Activated CD4-positive, alpha-beta T cell treated with anti-CD3 and anti-CD28 coated beads for 36 hours (primary cell): ENCODE measurements at places on chromosomes 13 and 19.
A peak's percentile ranks its signal among the peaks of the same experiment; 100 is the strongest.

DNA sequence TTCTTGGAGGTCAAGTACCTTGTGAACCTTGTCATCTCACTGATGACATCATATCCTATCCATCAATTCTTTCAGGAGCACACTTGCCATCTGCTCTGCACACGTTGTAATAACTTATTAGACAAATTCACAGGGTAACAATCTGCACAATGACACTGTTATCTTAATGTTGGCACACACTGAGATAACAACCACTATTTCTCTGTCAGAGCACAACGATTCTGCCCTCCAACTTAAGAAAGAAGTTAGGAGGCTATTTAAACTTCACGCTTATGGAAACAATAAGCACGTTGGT lies 351.3 kb downstream of the DACH1 start:
- DNase-seq: no peak
- H3K36me3 ChIP-seq: no peaks in the 10 kb centered on the region
- H3K4me3 ChIP-seq: no peak overlapping the region
- H3K27me3 ChIP-seq: no peaks in the 10 kb centered on the region
- H3K27ac ChIP-seq: no peak overlapping the region

DNA sequence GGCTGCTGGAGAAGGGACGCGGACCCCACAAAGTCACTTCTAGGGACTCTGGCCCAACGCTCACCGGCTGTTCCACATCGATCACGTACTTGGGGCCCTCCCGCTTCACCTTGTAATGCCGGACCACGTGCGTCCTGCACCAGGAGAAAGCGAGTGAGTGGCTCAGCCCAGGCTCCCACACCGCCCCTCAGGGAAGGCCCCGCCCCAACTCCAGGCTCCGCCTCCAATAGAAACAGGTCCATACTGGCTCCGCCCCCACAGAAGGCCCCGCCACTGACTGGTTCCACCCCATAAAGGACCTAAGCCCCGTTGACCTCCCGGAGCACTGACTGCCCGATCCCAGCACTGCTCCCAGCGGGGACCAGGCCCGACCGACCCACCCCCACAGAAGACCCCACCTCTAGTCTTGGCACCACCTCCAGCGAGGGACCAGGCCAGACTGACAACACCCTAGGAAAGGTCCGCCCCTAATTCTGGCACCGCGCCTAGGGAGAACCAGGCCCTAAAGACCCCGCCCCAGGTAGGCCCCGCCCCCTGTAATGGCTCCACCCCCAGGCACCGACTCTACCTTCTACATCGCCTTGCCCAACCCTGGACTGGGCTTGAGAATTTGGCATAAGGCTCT lies 11.3 kb downstream of the STAP2 start:
- no peaks in the 10 kb centered on the region for H3K27me3 ChIP-seq
- H3K36me3 ChIP-seq: peaks cover 8% of the 10 kb centered on the region
- peaks cover 27% of the 10 kb centered on the region for H3K4me1 ChIP-seq
- peak overlapping the region; percentile 51 for H3K27ac ChIP-seq
- peak; percentile 94 for DNase-seq

GRCh38 chr19:28396287-28396831 lies 816.6 kb downstream of the UQCRFS1 start:
- no peak for DNase-seq
- H3K27ac ChIP-seq: no peak overlapping the region
- no peaks in the 10 kb centered on the region for H3K27me3 ChIP-seq
- H3K4me3 ChIP-seq: no peak overlapping the region

DNA sequence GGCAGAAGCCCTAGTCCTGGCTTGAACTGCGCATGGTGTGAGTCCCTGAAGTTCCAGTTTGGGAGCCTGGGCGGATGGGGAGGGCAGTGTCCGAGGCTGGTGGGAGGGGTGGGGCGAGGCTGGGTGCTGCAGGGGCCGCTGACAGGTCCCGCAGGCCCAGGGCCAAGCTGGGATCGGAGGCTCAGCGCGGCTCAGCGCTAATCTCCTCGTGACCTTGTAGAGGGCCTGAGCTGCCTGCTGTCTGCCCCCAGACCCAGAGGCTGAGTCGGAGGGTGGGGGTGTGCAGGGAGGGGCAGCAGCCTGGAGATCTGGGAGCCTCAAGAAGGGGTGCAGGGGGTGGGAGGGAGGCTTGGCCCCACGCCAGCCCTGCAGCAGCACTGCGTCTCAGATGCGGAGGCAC lies 3.0 kb downstream of the ATP1A3 start:
- peaks cover 12% of the 10 kb centered on the region for H3K4me1 ChIP-seq
- no peak for DNase-seq
- H3K36me3 ChIP-seq: no peaks in the 10 kb centered on the region
- no peak overlapping the region for H3K27ac ChIP-seq

DNA sequence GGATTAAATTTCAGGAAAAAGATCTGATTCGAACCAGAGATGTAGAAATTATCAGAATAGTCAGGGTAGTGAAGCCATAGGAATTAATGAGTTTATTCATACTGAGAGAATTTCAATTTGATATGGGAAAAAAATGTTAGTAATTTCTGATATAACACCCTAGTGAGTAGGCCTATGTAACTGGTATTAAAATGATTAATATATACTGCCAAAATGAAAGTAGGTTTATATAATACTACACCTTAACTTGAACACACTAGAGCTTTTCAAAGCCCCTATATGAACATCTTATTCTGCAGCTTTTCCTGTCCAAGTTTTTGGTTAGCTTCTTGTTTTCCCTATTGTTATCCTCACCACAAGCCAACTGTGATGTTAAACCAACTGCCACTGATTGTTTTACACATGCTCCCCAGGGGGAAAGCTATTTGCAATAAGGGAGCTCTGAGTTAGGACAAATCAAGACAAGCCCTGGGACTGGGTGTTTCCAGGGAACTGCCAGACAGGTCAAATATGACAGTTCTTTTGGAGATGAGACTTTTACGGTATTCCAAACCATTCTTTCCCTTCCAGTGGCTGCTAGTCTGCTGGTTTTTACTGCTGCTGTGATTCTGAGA lies 45.3 kb downstream of the FNDC3A start:
- peaks cover 31% of the 10 kb centered on the region for H3K36me3 ChIP-seq
- no peak for DNase-seq
- H3K4me1 ChIP-seq: peaks cover 22% of the 10 kb centered on the region
- no peaks in the 10 kb centered on the region for H3K27me3 ChIP-seq
- H3K27ac ChIP-seq: peak overlapping the region; percentile 63
- H3K4me3 ChIP-seq: no peak overlapping the region

- no peaks in the 10 kb centered on the region for H3K36me3 ChIP-seq
- DNase-seq: no peak
- H3K4me1 ChIP-seq: no peaks in the 10 kb centered on the region
Observed at GRCh38 chr13:109293166-109293565, 493.2 kb downstream of the IRS2 start.

DNA sequence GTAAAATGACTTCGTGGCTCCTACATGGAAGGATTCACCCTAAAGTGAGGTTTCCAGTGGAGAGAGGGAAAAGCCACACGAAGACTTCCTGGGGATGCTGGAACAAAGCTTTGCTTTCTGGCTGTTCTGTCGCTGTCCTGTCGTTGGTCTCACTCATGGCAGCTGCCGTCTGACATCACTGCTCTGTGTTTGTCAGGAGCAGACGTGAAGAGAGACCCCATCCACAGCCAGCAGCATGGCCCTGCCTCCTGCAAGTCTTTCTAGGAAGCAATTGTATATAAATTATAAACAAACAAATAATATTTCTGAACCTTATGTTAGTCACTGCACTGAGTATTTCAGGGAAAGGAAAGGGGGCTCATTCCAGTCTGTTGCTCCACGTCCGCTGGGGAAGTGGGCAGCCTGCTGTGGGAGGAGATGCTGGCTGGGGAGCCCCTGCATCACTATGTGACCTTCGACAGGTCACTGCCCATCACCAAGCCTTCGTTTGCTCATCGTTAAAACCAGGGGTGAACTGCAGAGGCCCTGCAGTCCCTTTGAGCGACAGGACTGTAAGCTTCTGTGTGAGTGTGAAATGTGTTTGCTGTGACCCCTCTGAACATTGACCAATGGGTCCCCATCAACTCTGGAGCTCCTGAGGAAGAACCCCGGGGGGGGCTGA lies 151.0 kb downstream of the DCT start:
- DNase-seq: no peak
- H3K27me3 ChIP-seq: peaks cover 20% of the 10 kb centered on the region
- peaks cover 2% of the 10 kb centered on the region for H3K36me3 ChIP-seq
- peaks cover 55% of the 10 kb centered on the region for H3K4me1 ChIP-seq
- no peak overlapping the region for H3K4me3 ChIP-seq
- H3K27ac ChIP-seq: no peak overlapping the region

GRCh38 chr19:50667177-50667758 lies 18.0 kb downstream of the C19orf81 start:
- H3K36me3 ChIP-seq: no peaks in the 10 kb centered on the region
- H3K4me1 ChIP-seq: no peaks in the 10 kb centered on the region
- no peak overlapping the region for H3K27ac ChIP-seq
- peaks cover 43% of the 10 kb centered on the region for H3K27me3 ChIP-seq
- no peak for DNase-seq
- no peak overlapping the region for H3K4me3 ChIP-seq
